NCI-H748 treated with DMSO at 0.1 percent for 48 hours (cell line): ENCODE measurements at places on chromosomes 11 and 22.

DNA sequence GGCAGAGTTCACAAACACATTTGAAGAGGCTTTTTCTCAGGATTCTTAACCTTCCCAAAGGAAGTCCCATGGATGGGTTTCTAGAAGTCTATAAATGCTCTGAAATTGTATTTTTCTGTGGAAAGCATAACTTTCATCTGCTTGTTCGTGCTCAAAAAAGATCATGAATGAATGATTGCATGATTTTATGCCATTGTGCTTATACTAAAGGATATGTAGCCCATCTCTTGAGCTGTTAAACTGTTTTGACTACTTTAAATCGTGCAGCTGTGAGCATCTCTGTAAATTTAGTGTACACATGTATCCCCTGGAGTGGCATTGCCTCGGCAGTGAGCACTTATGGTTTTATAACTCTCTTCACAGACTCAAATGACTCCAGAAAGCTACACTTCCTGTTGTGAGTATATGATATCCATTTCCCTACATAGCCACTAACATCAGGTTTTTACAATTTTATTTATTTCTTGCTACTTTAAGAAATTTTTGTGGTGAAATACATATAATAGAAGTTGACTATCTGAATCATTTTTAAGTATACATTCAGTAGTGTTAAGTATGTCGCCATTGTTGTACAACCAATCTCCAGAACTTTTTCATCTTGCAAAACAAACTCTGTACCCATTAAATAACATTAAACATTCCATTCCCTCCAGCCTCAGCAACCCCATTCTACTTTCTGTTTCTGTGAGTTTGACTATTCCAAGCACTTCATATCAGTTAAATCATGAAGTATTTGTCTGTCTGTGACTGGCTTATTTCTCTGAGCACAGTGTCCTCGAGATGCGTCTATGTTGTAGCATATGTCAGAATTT is 8.0 kb downstream of the NEAT1 start:
- no peak for DNase-seq

- DNase-seq: no peak
Measured at GRCh38 chr11:34028425-34028824, 23.1 kb upstream of the CAPRIN1 start.

GRCh38 chr11:116199182-116199581 is 573.6 kb downstream of the BUD13 start:
- no peak for DNase-seq

DNA sequence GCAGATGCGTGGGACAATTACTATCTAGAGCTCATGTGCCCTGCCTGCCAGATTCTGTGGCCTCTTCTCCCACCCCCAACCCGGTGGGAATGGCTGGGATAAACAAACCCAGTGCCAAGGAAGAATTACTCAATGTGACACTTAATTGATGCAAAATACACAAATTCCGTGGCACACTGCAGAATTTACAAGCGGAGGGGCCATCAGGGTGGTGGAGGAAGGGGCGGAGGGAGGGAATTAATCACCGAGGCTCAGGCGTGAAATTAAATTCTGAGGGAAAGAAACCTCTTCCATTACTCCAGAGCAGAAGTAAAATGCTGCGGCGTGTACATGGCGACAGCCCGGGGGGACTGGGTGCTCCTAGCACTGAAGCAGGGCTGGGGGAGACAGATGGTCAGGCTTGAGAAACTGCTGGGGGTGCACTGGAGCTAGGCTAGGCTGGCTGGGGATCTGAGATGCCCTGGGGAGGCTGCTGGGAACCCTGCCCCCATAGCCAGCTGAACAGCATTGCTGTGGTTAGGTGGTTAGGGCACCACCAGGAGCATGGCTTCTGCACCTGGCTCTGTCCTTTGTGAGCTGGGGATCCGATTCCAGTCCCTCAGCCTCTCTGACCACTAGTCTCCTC is 200.6 kb downstream of the CEP164 start:
- DNase-seq: no peak

- DNase-seq: no peak
Measured at GRCh38 chr11:121437018-121437685, 15.0 kb upstream of the SORL1 start.

DNA sequence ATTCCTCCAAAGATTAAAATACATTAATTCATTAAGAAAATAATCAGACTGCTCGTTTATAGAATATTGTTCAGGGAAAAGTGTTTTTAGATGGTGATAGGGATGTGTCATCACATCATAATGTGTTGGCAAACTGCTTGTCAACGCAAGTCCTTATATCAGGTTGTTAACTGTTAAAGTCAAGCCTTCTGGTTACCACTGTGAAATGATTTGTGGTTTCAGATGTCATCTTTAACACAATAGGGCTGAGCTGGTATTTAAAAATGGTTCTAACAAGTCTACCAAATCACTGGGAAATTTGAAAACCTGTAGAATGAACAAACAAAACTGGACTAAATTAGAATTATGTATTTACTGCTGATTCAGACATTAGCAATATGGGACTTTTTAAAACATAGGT is 2.4 kb upstream of the MMP13 start:
- no peak for DNase-seq

- DNase-seq: no peak
Measured at GRCh38 chr11:134609361-134610115, 197.5 kb upstream of the B3GAT1 start.

DNA sequence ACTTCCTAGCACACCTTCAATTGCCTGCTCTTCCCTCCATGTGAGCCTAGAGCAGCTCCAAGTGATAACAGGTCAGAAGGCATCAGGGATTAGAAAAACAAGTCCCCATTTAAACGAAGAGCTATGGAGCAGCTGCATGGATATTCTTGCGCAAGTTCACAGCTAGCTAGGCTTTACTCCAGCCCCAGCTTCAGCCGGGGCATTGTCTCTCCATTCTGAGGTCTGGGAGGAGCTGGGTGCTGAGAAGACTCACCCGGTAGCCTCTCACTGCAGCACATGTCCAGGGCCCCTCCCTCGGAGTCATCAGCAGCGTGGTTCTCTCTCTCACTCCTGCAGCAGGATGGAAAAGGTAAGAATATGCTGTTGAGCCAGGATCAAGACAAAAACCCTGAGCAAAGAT is 26.0 kb downstream of the PTPN5 start:
- no peak for DNase-seq

DNA sequence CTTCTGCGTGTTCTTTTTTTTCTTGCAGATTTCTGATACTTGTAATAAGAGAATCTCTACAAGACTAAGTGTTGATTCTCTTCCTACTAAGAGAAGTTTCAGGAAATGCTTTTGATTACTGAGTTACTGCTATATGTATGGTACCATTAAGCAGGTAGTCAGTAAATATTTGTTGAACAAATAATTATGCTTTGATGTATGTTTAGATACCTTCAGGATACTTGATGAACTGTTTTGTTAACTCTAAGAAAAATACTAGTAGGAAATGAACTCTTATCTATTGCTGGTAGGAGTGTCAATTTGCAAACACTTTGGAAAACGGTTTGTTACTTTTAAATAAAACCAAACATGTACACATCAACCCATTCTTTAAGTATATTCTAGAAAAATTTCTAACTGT is 90.6 kb downstream of the TMEM135 start:
- no peak for DNase-seq

DNA sequence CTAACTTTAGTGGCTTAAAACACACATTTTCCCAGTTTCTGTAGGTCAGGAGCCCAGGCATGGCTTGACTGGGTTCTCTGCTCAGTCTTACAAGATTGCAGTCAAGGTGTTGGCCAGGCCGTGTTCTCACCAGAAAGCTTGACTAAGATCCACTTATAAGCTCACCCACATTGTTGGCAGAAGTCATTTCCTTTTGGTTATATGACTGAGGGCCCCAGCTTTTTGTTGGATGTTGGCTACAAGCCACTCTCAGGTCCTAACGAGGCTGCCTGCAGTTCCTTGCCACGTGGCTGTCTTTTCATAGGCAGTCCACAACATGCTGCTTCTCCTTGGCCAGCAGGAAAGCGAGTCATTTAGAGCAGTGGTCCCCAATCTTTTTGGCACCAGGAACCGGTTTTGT is 79.3 kb upstream of the CRTAM start:
- no peak for DNase-seq

GRCh38 chr11:13338427-13339069 is 61.0 kb downstream of the BMAL1 start:
- no peak for DNase-seq
